ENCODE measurements at places on chromosomes 11 and 22.

- DNase-seq: peak; percentile 2
Measured at GRCh38 chr11:45794169-45794568, 10.8 kb upstream of the SLC35C1 start.

DNA sequence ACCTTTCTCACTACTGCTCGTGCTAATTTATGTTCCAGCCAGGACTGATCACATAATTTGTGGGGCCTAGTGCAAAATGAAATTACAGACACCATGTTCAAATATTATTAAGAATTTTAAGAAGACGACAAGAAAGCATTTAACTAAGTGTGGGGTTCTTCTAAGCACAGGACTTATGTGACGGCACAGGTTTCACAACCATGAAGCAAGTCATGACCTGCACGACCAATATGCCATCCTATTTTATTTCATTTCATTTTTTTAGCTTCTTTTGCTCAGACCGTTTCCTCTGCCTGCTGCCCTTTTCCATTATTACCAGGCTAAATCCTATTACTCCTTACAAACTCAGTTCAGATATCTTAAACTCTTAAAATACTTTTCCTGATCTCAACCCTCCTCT is 462.5 kb downstream of the AASDHPPT start:
- no peak for DNase-seq

- DNase-seq: no peak
Measured at GRCh38 chr22:45552580-45553350, 50.1 kb downstream of the FBLN1 start.

GRCh38 chr22:33114565-33114964 is 56.4 kb upstream of the SYN3 start:
- no peak for DNase-seq

DNA sequence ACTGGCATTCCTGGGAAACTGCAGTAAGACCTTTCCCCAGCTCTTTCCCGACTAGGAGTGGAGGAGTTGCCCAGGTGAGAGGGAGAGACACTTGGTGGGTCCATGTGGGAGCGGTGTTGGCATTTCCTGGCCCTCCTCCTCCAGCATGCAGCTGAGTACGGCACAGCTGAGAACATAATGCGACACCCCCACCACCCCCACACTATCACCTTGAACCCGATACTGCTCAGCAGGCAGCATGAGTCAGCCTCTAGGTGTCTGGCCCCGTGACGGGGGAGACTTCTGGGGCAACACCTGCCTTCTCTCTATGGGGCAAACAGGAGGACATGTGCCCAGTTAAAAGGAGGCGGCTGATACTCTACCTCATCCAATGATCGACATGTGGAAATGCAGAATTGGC is 64.4 kb downstream of the PKNOX2 start:
- DNase-seq: no peak

DNA sequence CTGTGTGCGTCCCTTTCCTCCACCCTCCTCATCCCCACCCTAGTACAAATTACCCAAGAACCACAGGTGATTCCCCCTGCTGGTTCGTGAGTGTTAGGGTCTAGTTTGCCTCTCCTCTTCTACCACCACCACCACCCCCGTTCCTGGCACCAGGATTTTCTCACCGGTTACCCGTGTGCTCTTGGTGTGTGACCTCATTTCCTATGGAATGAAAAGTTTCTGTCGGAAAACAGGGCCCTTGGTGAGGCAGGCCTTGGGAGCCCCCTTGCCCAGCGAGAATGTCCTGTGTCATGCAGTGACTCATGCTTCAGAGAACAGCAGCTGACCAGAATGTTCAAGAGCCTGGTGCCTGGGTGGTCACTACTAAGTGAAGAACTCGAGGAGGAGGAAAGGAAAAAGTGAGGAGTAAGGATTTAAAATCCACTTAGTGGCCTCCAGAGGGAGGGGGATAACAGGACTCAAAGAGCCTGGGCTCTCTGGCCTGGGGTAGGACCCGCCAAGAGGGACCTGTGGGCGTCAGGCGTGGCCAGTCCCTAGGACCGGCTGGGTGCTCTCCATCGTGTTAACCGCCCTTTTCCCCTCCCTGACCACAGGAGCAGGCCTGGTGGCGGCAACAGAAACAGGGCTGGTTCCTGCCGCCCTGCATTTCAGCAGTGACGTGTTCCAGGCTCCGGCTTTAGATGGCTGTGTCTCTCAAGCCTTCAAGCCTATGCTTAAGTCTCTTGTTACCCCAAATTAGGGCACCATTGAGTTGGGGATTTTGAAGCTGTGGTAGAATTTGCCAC is 30.2 kb downstream of the C22orf31 start:
- no peak for DNase-seq

DNA sequence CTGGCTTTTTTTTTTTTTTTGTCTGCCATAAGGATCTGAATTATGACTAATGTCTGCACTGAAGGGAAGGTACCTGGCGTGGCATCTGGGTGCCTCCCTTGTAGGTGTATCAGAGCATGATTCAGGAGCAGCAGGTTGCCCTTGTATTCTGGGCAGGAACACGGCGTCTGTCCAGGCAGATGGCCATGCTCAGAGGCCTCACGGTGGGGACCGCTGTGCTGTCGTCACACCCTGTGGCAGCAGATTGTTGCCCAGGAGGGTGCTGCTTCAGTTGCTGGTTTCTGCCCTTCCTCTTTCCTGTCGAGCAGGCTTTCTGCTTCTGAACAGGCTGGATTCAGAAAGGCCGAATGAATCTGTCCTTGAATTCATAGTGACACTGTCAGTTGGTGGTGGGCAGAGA is 11.0 kb downstream of the ZNRF3 start:
- no peak for DNase-seq

DNA sequence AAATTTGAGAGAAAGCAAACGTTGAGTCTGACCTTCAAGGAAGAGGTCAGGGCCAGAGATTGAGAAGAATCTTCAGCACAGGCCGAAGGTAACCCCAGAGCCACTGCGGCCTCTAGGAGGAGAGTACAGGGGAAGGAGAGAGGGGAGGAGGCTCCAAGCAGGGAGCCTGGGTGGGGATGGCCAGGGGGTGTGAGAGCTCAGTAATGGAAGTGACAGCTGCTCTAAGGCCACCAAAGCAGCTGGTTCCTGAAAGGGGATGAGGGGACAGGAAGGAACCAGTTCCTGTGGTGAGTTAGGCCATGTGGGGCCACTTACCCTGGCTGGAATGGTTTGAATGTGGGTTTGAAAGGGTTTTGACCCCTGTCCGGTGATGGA is 46.1 kb downstream of the PISD start:
- DNase-seq: no peak

DNA sequence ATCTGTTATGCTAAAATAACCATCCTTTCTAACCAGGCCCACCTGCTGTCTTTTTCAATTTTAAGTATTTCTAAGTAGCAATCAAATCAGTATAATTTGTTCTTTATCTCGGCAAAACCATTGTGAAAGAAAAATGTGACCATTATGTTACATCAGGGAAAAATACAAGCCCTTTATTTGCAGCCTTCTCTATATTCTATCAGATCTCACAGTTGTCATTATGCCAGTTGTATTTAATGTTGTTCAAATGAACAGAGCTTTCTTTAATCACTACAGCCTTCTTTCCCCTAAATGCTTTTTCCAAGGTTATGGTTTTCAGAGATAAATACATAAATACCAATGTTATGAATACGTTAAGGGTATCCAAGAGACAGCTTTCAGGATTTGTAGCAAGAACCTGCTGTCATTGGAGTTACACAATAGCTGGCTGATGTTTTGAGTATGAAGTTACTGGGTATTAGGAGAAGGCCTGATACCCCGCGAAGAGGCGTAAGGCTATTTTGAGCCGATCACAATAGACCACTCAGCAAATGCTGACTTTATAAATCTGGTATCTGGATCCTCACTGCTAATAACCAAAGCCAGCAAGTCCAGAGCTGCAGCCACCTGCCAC is 406.3 kb downstream of the CADM1 start:
- DNase-seq: no peak

GRCh38 chr22:26835929-26836528 is 178.6 kb downstream of the MIAT start:
- peak; percentile 70 for DNase-seq

Data from stimulated activated CD4-positive, alpha-beta T cell treated with anti-CD3 and anti-CD28 coated beads, Interleukin-2, amount 100 ng/mL, for 24 hours (primary cell).